ENCODE measurements at places on chromosomes 6 and 20. TPM values are rescaled to one million over a fixed set of nuclear protein-coding genes. Genes with fewer than 3 reads are reported as not detected.

TUBB2B gene
- 5.9 TPM for total RNA-seq

TCF21 gene
- total RNA-seq, result not detected

SLC22A23 gene
- 12.7 TPM for total RNA-seq

TPD52L1 gene
- 83.5 TPM for total RNA-seq

PAK5 gene
- not detected for total RNA-seq

SH3BGRL2 gene
- 2.3 TPM for total RNA-seq

CST2 gene
- total RNA-seq, result not detected

KCNB1 gene
- not detected for total RNA-seq

UBE3D gene
- total RNA-seq, result 5.5 TPM

DEFB127 gene
- total RNA-seq, result not detected

HAO1 gene
- not detected for total RNA-seq

GNRH2 gene
- 1.3 TPM for total RNA-seq

SIRPB1 gene
- total RNA-seq, result 1.1 TPM

PKHD1 gene
- total RNA-seq, result not detected

OTOR gene
- not detected for total RNA-seq

C6orf15 gene
- total RNA-seq, result 0.16 TPM

COL12A1 gene
- total RNA-seq, result 205 TPM

CYP39A1 gene
- 1.8 TPM for total RNA-seq

BPI gene
- total RNA-seq, result not detected

ATP6V1G2 gene
- total RNA-seq, result 0.11 TPM

CLDN20 gene
- not detected for total RNA-seq

OOEP gene
- total RNA-seq, result 0.11 TPM

XKR7 gene
- not detected for total RNA-seq

ULBP1 gene
- 1.3 TPM for total RNA-seq

KCNK5 gene
- total RNA-seq, result not detected

MAS1 gene
- not detected for total RNA-seq

AURKA gene
- 26.2 TPM for total RNA-seq
